Activated CD8-positive, alpha-beta memory T cell treated with anti-CD3 and anti-CD28 coated beads for 1 hour (primary cell): ENCODE measurements at places on chromosomes 13 and 19.

- DNase-seq: no peak
Measured at GRCh38 chr13:100636441-100636840, 38.2 kb downstream of the TMTC4 start.

- DNase-seq: no peak
Measured at GRCh38 chr13:19089315-19089714, 92.3 kb downstream of the TUBA3C start.

GRCh38 chr19:36915992-36916830, at the start of the genes ZNF568 and ZNF829:
TSS of gene ZNF568 (plus strand) at chr19:36916332. CDS start at chr19:36922771, 6,439 bp downstream.
TSS of gene ZNF829 (minus strand) at chr19:36916291. CDS start at chr19:36915167, 1,124 bp downstream.
- peak; percentile 77 for DNase-seq

DNA sequence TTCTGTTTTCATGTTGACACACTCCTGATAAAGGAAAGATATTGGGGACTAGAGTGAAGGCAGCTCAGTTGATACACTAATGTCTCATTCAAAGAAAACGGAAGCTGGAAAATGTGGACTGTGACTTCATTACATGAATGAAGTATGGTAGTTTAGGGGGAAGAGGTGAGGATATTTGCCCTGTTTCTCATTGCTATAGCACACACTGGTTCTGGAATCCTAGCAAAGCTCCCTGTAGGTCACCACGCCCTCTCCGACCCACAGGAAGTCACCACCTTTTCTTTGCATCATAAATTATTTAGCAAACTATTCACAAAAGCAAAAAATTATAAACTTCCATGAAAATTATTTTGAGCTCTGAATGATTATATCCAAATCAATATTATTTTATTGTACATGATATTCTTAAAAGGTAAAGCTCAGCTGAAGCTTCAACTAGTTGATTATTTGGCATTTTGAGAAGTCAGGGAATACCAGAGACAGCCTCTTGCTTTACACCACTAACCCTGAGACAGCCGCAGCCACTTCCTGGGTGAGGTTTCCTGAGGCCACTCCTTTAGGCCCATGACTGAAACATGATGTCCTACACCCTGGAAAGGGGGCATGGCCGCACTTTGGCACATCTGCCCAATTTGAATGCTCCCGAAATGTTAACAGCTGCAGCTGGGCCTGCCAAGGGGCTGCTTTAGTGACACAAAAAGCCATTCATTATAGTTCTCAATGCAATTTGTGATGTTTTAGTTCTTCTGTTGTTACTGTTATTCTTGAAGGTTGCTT, 50.0 kb upstream of the WDFY2 start:
- peak; percentile 4 for DNase-seq

DNA sequence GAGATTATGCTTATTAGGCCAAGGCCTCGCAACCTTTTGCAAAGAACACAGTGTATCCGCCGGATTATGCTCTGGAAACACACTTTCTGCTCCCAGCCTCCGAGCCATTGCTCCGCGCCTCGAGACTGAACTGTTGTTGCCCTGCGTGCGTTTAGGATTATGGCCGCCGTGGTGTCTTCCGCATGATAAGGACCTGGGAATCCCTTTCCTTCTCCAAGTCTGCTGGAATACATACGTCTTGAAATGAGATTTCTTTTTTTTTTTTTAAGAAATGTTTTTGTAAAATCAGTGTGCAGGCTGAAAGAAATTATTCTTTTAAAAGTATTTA, 89.8 kb upstream of the SOX1 start:
- DNase-seq: no peak

DNA sequence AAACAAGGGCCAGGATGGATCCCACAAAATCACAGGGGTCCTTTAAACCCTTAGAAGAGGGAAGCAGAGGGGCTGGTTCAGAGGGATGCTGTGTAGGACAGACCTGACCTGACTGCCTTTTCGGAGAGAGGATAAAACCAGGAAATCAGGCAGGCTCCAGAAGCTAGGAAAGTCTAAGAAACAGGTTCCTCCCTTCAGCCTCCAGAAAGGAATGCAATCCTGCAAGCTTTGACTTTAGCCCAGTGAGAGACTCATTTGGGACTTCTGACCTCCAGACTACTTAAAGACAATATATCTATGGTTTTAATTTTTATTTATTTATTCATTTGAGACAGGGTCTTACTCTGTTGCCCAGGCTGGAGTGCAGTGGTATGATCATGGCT, 5.3 kb downstream of the RAB20 start:
- DNase-seq: no peak

DNA sequence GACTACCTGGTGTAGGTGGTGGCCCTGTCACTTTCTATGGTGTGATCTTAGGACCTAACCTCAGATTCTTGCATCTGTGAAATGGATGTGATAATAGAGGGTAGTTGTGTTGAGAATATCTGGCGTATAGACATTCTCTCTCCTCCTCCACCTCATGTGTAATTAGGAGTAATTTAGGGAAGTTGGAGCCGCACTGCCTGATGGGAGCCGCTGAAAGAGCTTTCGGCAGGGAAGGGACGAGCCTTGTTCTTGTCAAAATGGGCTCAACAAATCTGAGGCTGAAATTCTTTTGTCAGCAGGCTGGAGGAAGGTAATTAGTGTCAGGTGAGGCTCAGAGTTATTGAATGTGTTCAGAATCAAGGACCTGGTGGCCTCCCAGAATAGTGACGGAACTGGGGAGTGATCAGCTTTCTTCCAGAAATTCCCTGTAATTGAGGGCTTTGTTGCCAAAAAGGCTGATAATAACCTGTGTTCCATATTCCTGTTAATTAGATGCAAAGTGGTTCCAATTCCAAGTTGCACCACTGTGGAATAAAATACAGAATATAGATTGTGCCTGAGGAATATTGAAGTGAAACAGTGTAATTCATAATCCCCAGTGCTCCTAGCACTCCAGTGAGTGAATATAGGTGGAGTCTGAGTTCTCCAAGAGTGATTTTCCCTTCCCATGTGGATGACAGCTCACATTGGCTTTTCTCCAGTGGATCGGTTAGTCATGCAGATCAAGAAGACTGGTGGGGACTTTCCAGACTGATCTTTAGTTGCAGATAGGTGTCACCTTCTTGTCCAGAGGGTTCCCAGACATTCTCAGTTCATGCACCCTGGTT, 47.5 kb downstream of the SPATA13 start:
- DNase-seq: no peak

DNA sequence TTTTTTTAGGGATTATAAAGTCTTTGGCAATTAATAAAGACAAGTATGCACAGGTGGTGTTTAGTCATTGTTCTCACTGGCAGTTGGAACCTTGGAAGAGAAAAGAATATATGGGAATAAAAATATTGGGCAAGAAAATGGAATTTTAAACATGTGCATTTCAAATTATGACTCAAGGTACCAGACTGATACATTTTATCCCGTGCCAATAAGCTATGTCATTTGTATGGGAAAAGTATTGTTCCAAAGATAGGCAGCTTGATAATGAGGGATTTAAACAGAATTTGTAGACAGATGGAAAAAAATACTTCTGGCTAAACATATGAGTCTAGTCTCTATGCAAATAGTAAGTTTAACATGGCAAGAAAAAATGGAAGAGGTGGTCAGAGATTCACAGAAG, 169.5 kb upstream of the UFM1 start:
- DNase-seq: no peak

DNA sequence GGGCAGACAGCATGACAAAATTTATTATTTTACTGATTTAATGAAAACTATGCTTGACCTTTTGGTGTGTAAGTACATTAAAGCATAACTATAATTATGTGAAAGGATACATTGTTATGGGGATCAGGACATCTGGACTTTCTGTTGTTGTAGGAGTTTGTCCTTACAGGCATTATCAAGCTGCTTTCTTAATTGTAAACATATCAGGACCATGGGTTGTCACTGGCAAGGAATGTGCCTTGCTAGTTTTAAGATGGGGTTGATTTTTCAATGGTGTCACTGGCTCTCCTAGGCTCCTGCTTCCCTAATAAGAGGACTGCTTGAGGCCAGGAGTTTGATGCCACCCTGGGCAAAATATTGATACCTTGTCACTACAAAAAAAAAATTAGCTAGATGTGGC, 32.6 kb downstream of the KBTBD6 start:
- DNase-seq: no peak

GRCh38 chr19:55626350-55626749, 2.0 kb upstream of the ZNF784 start:
- DNase-seq: no peak

- DNase-seq: peak; percentile 48
Measured at GRCh38 chr19:6739390-6739882, at the start of gene TRIP10. TSS of gene TRIP10 (plus strand) at chr19:6739680. CDS start at chr19:6739762, 82 bp downstream.

DNA sequence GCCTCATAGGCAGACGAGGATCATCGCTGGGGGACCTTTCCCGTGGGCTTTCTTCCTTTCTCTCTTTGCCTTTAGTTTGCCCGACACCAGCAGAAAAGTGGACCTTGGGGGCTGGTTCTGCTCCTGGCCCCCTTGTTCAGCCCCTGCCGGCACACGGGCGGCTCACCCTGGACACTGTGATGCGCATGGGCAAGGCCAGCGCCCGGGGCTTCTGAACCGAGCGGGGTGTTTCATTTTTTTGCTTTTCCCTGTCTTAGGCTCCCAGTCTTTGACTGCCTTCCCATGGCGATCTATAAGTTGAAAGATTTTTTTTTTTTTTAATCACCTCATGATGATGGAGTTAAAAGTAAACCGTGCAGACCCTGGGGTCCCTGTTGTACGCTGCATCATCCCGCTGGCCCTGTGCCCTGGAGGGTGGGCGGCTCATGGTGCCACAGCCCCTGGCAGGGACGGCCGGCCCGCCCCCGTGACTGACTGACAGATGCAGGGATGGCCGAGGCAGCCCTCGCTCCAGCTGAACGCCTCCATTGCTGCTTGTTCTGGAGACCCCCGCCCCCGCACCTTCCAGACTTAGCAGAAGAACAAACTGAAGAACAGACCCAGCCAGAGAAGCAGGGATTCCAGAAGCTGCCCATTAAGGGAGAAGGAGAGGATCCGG, 9.6 kb downstream of the TSSK6 start:
- no peak for DNase-seq

DNA sequence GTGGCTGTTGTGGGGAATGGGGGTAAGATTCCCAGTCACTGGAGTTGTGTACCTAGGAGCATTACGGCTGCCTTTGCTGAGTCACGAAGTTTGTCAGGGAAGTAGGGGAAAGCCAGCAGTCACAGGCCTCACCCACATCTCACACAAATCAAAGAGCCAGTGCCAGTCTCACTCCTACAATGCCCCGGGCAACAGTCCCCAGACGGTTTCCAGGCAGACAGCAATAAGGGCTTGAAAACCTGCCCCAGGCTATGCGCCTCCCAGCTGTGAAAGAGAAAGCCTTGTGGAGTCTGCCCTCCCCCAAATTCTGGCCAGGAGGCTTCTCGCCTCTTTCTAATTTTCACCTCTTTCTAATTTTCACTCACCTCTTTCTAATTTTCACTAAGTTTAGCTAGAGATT, 142.3 kb upstream of the EDNRB start:
- DNase-seq: no peak

GRCh38 chr13:102863590-102863989, 17.8 kb downstream of the ERCC5 start:
- DNase-seq: no peak

DNA sequence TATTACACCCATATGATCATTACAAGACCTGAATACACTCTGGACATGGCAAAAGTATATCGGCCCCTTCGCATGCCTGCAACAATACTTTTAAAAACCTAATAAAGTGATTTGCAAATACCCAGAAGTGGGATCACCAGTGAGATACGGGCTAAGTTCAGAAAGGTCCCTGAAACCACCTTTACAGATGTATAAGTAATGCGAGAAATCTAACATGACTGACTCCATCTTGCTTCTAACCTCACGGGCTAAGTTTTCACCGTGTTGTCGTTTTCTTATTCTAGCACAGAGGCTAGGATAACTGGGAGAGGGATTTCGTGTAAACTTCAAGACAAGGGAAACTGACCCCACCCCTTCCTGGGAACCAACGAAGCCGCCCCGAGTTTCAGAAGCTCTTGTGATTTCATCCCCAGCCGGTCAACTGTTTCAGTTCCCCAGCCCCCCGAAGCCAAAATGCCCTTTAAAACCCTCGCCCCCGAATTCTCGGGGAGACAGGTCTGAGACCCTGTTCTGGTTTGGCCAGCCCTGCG, 703 bp downstream of the NEK3 start:
- no peak for DNase-seq

- DNase-seq: no peak
Measured at GRCh38 chr13:80823472-80823871, 482.5 kb upstream of the SPRY2 start.

DNA sequence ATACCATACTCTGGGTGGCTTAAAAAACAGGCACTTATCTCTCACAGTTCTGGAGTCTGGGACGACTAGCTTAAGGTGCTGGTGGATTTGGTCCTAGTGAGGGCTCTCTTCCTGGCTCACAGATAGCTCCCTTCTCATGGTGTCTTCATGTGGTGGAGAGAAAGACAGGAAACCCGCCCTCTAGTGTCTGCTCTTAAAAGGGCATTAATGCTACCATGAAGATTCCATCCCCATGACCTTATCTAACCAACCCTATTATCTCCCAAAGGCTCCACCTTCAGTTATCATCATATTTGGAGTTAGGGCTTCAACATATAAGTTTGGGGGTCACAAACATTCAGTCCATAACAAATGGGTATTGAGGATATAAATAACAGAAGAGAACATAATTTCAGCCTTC, 139.4 kb downstream of the HS6ST3 start:
- DNase-seq: no peak

- no peak for DNase-seq
Measured at GRCh38 chr13:34070006-34070405, 252.1 kb downstream of the RFC3 start.

DNA sequence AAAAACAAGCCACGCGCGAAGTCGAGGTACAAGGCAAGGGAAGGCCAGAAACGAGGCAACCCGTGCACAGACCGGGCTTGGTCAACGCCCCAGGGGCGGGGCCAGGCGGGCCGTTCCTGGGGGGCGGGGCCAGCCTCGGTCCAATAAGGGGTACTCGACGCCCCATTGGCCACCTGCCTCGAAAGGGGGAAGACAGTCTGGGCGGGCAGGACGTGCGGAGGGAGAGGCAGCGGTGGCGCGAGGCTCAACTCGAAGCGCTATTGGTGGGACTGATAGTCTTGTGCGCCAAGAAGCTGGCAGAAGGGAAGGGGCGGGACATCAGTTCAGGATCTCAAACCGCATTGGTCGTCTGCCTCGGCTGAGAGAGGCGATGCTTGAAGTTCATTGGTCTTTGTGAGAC, at the start of gene LYPD4:
TSS of gene LYPD4 (minus strand) at position 83 of the 400 bp plus-strand sequence. CDS start 5,398 bp downstream, outside the sequence.
- DNase-seq: no peak

GRCh38 chr13:19362946-19363510, 181.4 kb upstream of the TUBA3C start:
- DNase-seq: no peak

- DNase-seq: no peak
Measured at GRCh38 chr13:49084961-49085360, 109.2 kb downstream of the FNDC3A start.

GRCh38 chr13:108444448-108444847, 174.9 kb downstream of the TNFSF13B start:
- DNase-seq: no peak

- no peak for DNase-seq
Measured at GRCh38 chr13:23859904-23860303, 29.3 kb downstream of the MIPEP start.

GRCh38 chr13:21055511-21056045, 5.8 kb downstream of the LATS2 start:
- no peak for DNase-seq
